ENCODE measurements at places on chromosomes 2 and 18.

DNA sequence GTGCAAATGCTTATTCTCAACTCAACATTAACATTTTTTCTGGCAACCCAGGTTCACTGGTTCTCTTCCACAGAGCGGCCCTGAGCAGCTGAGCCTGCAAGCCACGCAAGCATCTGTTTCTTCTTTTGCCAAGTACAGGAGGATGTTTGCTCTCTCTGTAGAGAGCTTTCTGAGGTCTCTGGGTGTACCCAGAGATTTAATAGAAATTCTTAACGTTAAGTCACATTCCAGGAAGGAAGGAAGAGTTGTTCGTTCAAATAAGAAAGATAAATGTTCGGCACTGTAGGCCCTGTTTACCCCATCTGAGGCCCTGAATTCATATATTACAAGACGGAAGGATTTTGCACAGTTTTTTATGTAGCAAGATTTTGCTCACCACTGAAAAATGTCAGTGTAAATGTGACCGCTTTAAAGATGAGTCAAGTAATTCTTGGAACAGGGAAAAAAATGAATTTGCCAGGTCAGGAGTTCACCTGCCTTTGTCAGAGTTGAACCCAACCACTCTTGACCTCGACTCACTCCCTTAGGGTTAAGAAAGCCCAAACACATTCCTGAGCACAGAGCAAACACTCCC is 30.1 kb downstream of the KCTD18 start:
- DNase-seq, result no peak

- no peak for DNase-seq
These were observed 95.5 kb upstream of the CREB1 start for GRCh38 chr2:207434306-207434705.

DNA sequence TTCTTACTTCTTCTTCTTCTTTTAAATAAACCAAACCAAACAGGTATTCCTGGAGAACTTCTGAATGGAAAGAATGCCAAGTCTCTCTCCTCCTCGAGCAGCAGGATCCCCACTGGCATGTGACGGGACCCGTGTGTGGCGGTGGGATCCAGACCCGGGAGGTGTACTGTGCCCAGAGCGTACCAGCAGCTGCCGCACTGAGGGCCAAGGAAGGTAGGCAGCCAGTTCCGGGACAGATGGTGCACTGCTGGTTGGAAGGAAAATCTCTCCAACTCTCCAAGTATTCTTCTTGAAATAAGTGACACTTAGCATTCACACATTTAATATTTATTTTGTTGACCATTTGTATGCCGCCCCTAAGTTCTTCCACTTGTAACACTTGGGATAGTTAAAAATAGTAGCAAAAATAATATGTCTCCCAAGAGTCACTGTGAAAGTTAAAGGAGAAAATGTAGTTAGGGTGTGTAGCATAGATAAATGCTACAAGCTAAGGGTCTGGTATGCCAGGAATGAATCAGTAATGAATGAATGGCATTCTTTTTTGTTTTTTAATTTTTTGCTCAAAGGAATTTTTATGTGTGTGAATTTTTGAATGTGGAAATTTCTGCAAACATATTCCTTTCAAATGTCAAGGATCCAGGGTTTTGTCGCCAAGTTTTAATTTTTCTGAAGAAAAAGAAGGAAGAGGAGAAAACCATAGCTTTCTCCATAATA is 349.9 kb downstream of the THSD7B start:
- DNase-seq, result no peak

GRCh38 chr2:102030855-102031527 is 39.2 kb downstream of the IL1R2 start:
- DNase-seq, result no peak

DNA sequence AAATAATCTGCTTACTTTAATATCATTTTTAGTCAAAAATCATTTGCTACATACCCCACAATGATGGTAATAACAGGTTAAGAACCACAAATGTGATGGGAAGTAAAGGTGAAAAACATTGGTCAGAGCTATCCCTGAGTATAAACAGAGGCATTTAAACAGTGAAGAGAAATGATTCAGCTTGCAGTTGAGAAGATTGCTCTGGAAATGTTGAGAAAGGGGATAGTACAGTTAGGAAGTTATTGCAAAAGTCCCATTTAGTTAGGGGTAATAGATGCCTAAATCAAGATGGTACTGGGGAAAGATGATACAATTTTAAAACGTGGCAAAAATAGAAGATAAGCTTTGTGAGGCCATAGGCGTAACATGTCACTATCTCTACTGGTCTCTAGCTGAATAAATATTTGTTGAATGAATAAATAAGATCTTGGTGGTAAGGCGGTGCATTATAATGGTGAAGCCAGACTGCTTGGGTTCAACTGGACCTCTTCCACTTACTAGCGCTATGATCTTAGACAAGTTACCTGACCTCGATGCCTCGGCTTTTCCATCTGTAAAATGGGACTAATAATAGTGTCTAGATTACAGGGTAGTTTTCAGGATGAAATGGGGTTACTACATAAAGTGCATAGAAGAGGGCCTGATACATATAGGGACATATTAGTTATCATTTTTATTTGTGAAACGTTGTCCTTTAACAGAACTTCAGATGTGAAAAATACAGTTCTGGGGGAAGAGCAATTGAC is 2.0 kb upstream of the BZW1 start:
- DNase-seq, result no peak

- DNase-seq, result no peak
These were observed 133.3 kb downstream of the ZNF236 start for GRCh38 chr18:76955524-76956170.

- DNase-seq, result no peak
These were observed 38.6 kb downstream of the MARCHF7 start for GRCh38 chr2:159750873-159751272.

GRCh38 chr2:238166391-238167343 is 7.9 kb downstream of the ERFE start:
- no peak for DNase-seq

- DNase-seq, result no peak
These were observed 33.3 kb upstream of the TXNDC2 start for GRCh38 chr18:9852266-9853081.

- DNase-seq, result no peak
These were observed 16.8 kb downstream of the FN1 start for GRCh38 chr2:215419113-215419512.

- no peak for DNase-seq
These were observed 33.7 kb downstream of the MRPL33 start for GRCh38 chr2:27805180-27805579.

- no peak for DNase-seq
These were observed 574.7 kb upstream of the SLC8A1 start for GRCh38 chr2:41026613-41027012.

DNA sequence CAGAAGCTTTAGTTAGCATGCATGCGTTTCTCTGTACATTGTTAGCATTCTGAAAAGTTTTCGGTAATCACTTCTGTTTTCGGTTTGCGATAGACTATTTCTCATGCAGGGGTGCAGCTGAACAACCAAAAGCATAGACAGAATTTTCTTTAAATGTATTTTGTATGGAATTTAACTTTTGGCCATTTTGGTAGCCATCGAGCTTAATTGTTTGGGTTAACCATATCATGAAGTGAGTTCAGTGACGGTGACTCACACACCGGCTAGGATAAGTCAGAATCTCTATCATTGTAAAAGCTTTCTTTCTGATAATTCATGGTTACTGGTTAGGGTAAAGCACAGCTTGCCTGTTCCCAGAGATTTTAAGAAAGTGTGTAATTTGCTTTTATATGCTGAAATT is 107.2 kb downstream of the CD226 start:
- DNase-seq, result no peak

GRCh38 chr2:75453384-75454240 is 107.1 kb downstream of the EVA1A start:
- no peak for DNase-seq

- DNase-seq, result no peak
These were observed 170.2 kb downstream of the ZEB2 start for GRCh38 chr2:144349674-144350073.

Measured in neuronal stem cell (in vitro differentiated cells).